ENCODE measurements at places on chromosomes 1 and 21.

- DNase-seq = peak; percentile 93
Measured at GRCh38 chr1:113109908-113110554, 37.0 kb downstream of the LRIG2 start.

- DNase-seq = no peak
Measured at GRCh38 chr1:19453741-19454201, 31.6 kb downstream of the CAPZB start.

GRCh38 chr1:43207229-43207853 is 35.2 kb downstream of the CFAP57 start:
- DNase-seq = peak; percentile 22

- peak; percentile 41 for DNase-seq
Measured at GRCh38 chr1:37795340-37796125, 1.9 kb downstream of the MANEAL start.

- no peak for DNase-seq
Measured at GRCh38 chr1:33637846-33638440, 165.5 kb downstream of the ZSCAN20 start.

- DNase-seq = peak; percentile 64
Measured at GRCh38 chr1:116878804-116879477, 30.8 kb upstream of the PTGFRN start.

DNA sequence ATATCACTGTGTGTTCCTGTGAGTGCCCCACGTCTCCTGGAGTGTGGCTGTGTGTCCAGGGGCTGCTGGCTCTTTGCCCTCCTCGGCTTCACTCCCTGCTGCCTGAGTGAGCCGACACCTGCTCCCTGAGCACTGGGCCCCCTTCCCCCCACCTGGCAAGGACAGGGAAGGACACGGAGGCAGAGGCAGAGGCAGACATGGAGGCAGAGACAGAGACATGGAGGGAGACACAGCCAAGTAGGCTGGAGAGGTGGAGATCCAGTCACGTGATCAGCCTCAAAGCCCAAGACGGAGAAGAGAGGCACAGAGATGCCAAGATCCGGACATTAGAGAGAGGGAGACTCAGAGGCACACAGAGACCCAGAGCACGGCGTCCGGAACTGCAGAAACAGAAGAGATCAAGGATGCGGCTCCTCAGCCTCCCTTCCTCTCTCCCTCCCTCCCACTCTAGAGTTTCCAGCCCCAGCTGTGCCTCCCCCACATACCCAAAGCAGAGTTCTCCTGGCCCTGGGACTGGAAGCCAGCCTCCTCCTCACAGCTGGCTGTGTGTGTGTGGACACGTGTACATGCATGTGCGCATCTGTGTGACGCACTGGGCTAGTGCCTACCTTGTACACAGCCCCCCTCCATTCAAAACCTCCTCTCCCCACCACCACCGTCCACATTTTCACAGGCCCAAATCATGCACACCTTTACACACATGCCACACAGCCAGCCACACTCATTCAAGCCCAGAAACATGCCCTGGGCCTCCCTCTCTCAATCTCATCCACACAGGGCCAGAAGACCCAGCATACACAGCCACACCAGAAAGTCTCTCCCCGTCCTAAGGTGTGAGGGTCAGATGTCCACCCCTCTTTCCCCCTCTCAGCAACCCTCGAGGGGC is 39.1 kb upstream of the WASF2 start:
- peak; percentile 42 for DNase-seq

DNA sequence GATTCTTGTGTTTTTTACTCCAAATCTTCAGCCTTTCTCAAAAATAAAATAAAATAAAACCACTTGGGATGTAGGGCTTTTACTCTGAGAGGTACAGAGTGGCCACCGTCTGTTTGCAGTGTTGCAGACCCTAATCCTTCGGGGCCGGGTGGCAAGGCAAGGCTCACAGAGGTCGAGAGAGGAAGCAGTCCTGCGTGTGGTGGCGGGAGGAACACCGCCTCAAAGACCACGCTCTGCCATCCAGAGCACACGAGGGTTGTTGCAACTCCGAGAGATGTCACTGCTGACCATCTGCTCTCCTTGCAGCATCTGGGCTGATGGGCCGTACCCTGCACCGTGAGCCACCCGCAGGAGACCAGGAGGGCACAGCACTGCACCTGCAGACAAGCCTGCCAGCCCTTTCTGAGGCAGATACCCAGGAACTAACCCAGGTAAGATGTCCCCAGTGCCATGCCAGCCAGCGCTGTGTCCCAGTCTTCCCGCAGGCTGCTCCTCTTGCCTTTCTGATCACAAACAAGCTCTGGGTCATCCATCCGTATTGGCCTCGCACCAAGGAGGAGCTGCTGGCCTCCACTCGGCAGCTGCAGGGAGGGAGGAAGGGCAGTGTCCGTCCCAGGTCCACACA is 31.5 kb downstream of the SNAP47 start:
- DNase-seq = no peak

GRCh38 chr21:41283211-41283818 is 33.3 kb upstream of the FAM3B start:
- DNase-seq = peak; percentile 75

DNA sequence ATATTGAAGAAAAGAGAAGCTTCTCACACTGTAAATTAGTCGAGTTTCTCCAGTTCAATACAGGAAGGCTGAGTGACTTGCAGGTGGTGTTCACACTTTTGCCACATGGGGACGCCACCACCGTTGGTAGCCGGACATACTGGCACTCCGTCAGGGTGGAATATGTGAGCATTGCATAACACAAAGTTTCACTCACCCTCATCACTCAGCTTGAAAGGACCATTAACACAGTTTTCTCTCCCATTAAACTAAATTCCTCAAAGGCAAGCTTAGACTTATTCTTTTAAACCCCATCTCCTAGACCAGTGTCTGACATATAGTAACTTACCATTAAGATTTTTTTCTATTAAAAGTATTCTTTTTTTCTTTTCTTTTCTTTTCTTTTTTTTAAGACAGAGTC is 105.3 kb upstream of the SERBP1 start:
- peak; percentile 83 for DNase-seq

DNA sequence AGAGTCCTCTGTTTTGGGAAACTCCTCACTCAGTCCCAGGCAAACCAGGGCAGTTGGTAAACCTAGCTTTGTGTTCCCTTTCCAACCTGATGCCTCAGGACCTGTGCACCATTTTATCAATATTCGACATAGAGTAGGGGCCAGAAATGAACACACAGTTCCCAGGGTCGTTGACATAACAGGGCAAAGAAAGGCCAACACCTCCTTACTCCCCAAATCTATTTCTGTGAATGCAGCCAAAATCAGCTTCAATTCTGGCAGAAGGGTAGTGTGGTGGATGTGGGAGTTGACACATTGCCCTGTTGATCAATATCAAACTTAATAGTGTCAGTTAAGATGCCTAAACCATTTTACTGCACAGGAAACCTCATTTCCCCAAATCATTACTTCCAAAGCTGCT is 104.6 kb upstream of the SPATA6 start:
- no peak for DNase-seq

Data from astrocyte of the spinal cord (primary cell).